Fibroblast of the conjunctiva (primary cell): ENCODE measurements at places on chromosomes 4 and X.

- no peak for DNase-seq
These were observed 199.4 kb upstream of the GPRIN3 start for GRCh38 chr4:89506866-89507491.

DNA sequence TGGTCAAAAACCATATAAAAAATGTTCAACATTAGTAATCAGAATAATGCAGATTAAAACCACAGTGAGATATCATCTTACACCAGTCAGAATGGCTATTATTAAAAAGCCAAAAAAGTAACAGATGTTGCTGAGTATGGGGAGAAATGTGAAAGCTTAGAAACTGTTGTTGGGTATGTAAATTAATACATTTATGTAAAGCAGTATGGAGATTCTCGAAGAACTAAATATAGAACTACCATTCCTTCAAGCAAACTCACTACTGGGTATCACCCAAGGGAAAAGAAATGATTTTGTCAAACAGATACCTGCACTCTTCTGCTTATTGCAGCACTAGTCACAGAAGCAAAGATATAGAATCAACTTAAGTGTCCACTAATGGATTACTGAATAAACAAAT, 576.4 kb upstream of the EPHA5 start:
- DNase-seq: no peak

DNA sequence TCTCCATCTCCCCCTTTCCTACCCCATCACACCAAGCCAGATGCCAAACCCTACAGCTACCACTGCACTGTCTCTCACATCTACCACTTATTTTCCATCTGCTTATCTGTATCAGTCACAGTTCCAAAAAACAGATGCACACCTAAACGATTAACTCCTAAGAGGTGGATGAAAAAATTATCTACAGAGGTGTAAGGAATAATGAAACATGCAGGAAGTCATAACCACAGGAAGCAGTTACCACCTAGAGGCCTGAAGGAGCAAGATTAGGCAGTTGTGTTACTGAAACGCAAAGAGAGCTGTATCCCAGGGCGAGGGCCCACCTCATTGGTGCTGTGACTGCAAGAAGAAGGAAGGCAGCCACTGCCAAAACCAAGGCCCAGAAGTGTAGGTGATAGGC, 87.8 kb upstream of the FAM241A start:
- no peak for DNase-seq

- no peak for DNase-seq
These were observed 122.9 kb downstream of the PPA2 start for GRCh38 chr4:105350859-105351490.

- DNase-seq: no peak
These were observed 77.1 kb upstream of the EPHA5 start for GRCh38 chr4:65747386-65747785.

GRCh38 chr4:86916392-86916791, 18.4 kb upstream of the AFF1 start:
- no peak for DNase-seq

GRCh38 chr4:47642985-47643760, 158.1 kb downstream of the ATP10D start:
- no peak for DNase-seq

DNA sequence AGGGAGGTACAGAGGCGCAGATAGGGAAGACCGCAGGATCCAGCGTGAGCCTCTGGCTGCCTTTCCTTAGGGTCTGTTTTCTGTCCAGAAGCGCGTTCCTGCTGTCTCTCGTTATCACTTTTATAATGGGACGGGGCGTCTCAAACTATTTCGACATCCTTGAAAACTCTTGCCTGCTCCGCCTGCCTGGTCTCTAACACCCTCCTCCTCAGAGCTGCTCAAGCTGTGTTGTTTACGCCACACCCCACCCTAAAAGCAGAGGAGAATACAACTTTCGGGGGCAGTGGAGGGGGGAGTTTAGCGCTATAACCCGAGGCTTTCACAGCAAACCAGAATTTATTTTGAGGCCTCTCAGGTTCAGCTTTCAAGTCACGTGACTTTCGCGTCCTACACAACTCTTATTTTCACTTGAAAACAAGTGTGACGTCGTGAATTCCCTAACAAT, 646 bp upstream of the FAM3A start:
- peak; percentile 37 for DNase-seq

GRCh38 chr4:10180927-10181744, 64.5 kb upstream of the WDR1 start:
- no peak for DNase-seq

DNA sequence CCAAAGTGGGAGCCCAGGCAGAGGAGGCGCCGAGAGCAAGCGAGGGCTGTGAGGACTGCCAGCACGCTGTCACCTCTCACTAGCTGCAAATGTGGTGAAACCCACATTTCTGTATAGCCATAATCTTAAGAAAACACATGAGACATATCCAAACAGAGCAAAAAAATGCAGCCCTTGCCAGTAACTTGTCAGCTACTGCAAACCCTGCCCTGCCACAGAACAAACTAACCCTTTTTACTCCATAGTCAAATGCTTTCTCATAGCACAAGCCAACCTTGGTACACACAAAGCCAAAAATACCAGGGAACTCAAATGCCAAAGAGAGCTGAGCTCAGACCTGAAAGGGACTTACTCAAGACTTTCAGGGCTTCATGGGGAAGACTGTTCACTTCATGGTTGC, 14.9 kb upstream of the NXF3 start:
- DNase-seq: no peak

DNA sequence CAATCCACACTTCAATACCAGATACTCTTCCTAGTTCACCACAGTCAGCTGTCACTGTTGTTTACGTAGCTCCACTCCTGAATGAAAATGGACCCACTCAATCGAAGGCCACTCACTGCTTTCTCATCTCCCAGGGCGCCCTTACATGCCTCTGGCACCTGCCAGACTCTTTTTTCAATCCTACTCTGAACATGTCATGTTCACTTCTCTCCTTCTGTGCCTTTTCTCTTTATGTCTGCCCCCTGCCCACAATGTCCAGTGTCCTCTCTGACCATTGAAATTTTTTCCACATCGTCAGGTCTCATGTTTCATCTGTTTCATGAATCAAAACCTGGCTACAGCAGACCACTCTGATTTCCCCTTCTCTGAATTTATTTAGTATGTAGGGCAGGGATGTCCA, 1.3 kb upstream of the MGAT4D start:
- DNase-seq: no peak

DNA sequence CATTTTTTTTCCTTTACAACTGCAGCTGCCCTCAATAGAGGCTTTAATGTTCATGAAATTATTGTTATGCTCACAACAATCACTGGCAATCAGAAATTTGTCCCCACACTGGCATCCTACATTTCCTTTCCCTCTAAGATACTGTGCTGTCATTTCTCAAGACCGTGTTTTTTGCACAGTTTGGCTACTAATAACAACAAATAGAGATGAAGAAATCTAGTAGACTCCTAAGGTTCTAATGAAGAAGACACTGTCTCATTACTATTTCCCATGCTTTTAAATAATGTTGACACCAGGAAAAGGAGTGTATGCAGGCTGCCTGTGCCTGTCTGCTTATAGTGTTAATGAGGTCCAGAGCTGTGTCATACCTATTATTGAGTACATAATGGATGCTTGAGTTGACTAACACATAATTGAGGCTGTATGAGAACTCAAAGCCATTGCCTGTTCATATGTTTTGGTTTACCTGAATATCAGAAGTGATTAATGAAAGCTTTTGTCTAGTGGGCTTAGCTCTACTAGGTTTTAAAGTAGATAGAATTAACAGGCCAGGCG, 1.5 kb upstream of the EIF4E start:
- DNase-seq: no peak

- DNase-seq: no peak
These were observed 92.1 kb downstream of the KDR start for GRCh38 chr4:55033296-55033695.

DNA sequence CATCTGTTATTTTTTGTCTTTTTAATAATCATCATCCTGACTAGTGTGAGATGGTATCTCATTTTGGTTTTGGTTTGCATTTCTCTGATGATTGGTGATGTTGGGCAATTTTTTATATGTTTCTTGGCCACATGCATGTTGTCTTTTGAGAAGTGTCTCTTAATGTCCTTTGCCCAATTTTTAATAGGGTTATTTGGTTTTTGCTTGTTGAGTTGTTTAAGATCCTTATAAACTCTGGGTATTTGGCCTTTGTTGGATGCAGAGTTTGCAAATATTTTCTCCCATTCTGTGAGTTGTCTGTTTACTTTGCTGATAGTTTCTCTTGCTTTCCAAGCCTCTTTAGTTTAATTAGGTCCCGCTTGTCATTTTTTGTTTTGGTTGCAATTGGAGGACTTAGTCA, 152.1 kb upstream of the MED14 start:
- DNase-seq: no peak

DNA sequence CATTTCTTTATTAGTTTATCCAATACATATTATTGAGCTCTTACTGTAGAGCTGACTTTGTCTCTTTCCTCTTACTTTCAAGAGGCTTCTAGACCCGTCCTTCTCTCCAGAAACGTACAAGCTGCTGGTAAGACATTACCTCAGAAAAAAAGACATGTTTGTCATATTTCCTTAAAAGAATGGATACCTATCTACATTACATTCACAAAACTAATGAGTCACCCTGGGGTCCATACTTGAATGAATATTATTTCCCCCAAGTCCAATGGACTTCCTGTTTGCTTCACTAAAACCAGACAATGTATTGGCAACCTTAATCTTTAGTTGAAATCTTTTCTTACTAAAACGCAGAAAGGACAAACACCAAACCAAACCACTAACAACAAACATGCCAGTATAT, 176.5 kb upstream of the CLNK start:
- no peak for DNase-seq

- no peak for DNase-seq
These were observed 193.5 kb downstream of the PDGFC start for GRCh38 chr4:156778093-156778492.

GRCh38 chr4:110109455-110109854, 89.0 kb downstream of the ELOVL6 start:
- DNase-seq: no peak

- no peak for DNase-seq
These were observed 109.6 kb downstream of the SH2D1A start for GRCh38 chrX:124455966-124456365.

- no peak for DNase-seq
These were observed 1026.0 kb downstream of the ADGRL3 start for GRCh38 chr4:62226082-62226481.

DNA sequence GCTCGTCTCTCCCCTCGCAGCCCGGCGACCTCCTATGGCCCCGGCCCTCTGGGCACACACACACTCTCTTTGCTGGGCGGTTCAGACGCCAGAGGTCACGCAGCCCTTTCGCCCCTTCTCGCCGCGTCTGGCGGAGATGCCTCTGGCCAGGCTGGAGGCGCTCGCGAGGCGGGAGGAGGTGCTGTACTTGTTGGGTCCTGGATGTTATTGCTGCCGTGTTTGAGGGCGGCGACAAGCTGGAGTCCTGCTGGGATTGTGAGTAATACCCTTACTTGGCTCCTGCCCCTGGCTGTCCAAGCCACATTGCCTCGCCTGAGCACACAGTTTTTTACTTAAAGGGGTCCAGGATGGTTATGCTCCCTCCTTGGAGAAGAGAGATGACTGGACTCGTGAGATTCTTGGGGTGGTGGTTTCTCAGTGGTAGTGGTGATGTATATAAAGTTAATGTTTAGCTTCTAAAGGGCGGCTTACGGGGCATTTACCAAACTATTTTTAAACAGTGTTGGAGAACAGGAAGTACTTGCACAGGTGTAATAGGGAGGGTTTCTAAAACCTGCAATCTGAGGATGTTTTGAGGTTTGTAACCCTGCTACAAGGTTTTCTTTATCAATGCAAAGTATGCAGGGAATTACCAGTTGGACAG, 572 bp downstream of the USP53 start:
- peak; percentile 94 for DNase-seq

DNA sequence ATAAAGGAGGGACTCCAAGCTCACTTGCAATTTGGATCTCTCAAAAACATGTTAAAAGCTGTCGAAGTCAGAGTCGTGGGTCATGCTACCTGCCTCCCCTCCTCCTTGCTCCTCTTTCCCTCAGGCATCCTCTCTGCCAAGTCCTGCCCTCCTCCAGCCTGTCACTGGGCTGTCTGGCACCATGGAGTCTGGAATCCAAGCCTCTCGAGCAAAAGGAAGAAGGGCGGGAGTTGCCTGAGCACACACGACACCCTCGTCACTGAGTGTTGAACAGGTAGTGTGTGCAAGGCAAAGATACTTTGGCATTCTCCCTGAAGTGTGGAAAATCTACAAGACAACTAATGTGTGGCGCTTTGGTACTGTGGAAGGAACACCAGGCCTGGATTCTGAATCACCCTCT, 62.2 kb downstream of the HAUS3 start:
- DNase-seq: no peak

GRCh38 chrX:9728261-9728660, 37.4 kb downstream of the GPR143 start:
- no peak for DNase-seq

- DNase-seq: no peak
These were observed 1.7 kb downstream of the TSPAN7 start for GRCh38 chrX:38563030-38563429.

DNA sequence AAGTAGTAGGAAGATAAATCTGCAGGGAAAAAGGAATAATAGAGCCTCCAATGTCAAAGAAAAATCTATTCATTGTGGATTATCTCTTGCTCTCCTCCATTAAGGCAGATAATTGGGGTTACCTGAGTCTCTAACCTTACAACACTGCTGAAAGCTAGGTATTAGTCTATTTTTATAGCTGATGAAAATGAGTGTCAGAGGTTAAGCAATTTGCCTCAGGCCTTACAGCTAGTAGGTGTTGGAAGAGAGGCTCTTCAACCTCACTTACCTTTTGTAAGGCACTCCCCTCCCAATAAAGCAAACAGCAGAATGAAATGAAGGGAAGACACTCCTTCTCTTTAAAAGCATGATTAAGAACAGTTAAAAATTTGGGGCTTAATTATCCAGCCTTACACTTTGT, 45.4 kb upstream of the GAB1 start:
- no peak for DNase-seq

DNA sequence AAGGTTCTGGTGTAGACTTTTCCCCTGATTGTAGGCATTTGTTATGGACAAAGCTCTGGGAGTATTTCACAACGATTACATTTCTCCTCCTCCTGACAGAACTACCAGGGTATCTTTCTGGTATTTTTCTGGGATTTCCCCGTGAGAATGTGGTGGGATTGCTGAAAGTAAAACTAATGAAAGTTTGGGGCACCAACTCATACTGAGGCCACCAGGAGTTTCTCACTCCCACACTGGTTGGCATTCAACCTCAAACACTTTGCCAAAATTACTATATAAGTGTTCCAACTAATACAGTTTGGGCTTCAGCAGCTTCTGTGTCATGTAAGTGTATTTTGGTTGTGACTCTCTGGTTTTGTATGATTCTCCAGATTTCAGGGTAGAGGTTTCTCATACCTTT, 855.1 kb downstream of the GLUD2 start:
- no peak for DNase-seq

DNA sequence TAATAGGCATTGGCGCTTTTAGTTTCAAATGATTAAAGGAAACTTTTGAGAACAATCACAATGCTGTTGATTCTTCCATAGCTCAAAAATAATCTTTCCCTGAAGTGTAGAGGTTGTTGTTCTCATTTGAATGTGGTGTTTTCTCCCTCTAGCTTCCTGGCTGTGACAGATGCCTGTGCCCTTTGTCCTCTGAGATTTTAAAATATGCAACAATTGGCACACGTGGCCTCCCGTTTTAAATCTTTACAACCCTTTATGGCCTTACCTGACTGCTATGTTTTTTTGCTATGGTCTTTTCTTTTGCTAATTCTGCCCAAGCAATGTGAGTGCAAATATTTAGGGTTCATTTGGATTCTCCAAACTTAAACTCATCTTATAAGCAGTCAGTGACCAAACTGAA, 22.9 kb upstream of the CASK start:
- no peak for DNase-seq
